NCI-H524 (cell line): ENCODE measurements at places on chromosomes 7 and 10.
A peak's percentile ranks its signal among the peaks of the same experiment; 100 is the strongest.

DNA sequence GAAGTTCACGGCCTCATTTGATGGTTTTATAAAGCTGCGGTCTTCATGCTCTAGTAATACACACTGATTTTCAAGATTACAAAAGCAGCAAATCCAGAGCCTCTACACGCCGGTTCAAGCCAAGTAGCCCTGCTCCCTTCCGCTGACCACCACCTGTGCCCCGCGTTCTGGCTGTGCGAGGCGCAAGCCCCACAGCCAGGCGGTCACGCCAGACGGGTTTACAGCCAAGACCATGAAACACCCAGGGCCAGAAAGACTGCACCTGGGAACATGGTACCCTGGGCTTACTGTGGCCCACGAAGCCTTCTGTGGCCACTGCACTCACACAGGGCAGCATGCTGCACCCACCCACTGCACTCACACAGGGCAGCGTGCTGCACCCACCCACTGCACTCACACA is 33.6 kb downstream of the GPER1 start:
- DNase-seq, result no peak

GRCh38 chr7:42471573-42472174 is 234.7 kb upstream of the GLI3 start:
- DNase-seq, result no peak

GRCh38 chr10:89134963-89135362 is 72.2 kb downstream of the CH25H start:
- DNase-seq, result no peak

DNA sequence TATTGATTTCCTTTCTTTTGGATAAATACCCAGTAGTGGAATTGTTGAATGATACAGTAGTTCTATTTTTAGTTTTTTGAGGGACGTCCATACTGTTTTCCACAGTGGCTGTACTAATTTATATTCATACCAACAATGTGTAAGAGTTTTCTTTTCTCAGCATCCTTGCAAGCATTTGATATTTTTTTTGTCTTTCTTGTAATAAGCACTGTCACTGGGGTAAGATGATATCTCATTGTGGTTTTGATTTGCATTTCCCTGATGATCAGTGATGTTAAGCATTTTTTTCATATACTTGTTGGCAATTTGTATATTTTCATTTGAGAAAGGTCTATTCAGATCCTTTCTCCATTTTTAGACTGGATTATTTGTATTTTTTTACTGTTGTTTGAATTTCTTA is 308.7 kb downstream of the PTEN start:
- no peak for DNase-seq

- DNase-seq, result no peak
Measured at GRCh38 chr10:98224996-98225395, 43.0 kb downstream of the LOXL4 start.

DNA sequence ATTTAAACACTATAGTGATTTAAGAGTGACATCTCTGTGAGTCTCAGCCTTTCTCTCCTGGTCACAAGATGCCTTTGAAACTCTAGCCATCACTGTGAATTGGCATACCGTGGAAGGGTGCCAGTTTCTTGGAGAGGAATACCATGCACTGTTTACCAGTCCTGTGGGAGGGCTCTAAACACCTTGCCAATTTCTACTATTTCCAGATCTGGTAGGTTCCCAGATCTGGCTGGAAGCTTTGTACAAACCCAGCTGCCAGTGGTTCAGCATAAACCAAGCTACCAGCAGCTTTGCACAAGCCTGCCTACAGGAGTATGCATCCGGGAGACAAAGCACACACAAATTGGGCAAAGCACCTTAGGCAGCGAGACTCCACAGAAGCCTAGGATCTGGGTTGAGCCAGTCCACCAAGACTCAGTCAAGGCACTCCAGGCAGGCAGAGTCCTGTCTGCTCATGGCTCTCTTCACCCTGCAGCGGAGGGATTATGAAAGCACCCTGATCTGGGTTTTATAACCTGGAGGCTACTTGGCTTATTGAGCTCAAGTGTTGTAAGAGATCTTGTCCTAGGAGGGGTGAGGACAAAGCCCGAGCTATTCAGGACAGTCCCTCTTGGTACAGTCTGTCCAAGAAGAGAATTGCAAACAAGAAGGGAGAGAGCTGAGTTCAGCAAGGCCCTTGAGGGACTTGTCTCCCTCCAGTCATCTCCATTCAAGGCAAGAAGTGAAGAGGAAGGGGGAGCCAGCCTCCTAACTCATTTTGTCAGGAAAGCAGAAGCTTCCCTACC is 23.6 kb downstream of the MCM10 start:
- DNase-seq, result no peak

- DNase-seq, result no peak
Measured at GRCh38 chr7:107889992-107890391, 991 bp upstream of the DLD start.

GRCh38 chr10:95392681-95393164 is 101.9 kb upstream of the PDLIM1 start:
- no peak for DNase-seq

DNA sequence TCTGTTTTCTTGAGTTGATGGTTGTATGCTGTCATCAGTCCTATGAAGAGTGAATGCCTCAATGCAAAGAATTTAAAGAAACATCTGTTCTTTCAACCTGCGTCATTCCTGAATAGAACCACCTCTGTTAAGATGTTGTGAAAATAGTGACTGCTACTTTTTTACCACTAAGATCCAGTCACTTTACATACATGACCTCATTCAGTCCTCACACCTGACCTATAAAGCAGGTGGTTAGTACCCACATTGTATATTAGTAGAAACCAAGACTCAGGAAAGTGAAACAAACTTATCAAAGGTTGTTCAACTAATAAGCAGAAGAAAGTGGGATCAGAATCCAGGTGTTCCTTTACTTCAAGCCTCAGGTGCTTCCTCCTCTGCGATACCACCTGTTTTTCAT is 64.8 kb downstream of the ITGB8 start:
- DNase-seq, result no peak

GRCh38 chr7:29854257-29854938 is 48.1 kb downstream of the WIPF3 start:
- no peak for DNase-seq

DNA sequence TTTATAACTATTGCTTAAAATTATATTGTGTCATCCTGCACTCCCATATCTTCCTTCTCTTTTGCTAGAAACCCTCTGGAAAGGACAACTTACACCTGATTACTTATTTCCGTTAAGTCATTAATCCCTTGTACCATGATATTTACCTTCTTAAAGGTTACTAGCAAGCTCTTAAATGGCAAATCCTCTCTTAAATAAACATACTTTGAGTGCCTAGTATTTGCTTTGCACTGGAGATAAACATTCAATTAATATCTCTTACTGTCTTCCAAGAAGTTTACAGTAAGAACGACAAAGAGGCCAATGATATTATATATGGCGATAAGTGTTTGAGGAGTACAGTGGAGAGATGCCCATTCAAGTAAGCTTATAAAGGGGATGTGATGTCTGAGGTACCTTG is 278.3 kb downstream of the HGF start:
- DNase-seq, result no peak

- DNase-seq, result no peak
Measured at GRCh38 chr7:114711241-114711640, 210.7 kb upstream of the MDFIC start.

DNA sequence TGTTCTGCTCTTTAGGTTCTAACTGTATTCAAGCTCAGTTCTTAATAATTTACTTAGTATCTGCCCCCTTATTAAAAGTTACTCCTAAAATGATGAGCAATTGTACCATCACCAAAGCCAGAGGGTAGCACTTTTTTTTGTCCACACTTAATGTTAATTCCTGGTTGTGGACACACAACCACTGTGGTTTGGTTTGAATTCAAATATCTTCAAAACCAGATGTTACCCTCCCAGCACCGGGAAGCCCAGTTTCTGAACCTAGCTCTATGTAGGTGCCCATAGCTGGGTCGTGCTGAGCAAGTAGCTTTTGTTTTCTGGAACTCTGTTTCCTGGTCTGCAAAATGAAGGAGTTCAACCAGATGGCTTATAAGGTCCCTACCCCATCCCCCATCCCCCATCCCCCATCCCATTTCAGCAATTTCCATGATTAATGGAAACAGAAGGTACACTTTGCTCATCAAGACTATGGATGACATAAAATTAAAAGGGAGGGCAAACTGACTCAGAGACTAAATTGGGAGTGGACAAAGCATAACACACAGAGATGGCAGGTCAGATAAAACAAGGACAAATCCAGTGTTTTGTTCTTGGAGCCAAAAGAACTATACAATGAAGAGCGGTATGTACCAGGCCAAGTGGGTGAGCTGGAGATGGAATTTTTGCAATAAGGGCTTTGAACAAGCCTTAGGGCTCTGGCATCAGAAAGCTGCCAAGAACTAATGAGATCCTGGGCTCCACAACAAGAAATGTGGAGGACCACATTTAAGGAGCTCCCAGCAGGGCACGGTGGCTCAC is 56.7 kb downstream of the DLG5 start:
- DNase-seq, result no peak

- no peak for DNase-seq
Measured at GRCh38 chr7:93407239-93407638, 167.3 kb downstream of the CALCR start.

GRCh38 chr7:155568842-155569494 is 22.6 kb upstream of the CNPY1 start:
- no peak for DNase-seq

DNA sequence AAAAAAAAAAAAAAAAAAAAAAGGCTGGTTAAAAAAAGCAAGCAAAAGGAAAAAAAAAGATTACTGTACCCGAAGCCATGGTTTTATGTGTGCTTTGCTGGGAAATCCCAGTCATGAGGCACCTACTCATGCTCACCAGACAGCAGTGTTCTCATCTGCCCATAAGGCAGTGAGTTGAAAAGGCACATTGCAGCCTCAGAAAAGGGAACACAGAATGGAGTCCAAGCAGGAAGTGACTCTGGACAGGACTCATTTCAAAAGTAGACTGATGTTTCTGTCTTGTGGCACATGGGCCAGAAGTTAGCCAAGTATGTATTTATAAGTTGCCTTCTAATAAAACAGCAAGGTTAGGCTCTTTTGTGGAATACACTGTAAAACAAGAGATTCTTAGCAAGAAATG is 40.2 kb downstream of the PDSS1 start:
- no peak for DNase-seq

GRCh38 chr7:75735581-75736350 is 3.0 kb downstream of the HIP1 start:
- no peak for DNase-seq

DNA sequence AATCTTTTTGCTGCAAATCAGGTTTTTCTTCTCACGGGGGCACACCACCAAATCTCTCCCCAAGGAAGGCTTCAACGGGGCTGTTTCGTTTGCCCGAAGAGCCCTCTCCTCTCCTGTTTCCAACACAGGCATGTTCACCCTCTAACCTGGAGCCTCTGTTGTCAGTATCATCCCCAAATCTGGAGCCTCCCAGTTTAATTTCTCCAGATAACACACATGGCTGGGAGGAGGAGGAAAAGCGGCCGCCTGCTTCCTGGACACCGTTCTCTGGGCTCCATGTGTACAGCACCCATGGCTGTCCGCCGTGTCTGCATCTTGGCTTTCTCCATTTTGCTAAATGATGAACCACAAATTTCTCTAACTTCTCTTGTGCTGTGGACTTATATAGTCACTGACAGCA is 214.5 kb downstream of the DIP2C start:
- DNase-seq, result no peak

DNA sequence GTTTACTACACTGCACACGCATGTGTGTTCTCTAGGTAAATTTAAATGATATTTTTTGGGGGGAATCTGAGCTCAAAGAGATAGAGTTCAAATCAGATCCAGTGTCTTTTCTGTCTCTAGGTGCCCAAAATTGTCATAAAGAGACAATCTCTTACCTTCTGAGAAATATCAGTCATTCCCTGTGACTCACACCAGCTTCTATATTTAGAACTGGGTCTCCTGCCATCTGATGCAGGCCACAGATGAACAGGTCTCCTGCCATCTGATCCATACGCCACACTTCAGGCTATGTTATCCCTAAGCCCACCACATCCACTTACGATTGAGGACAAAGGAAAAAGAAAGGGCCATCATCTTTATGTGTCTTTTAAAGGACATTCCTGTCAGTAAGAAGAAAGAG is 136.3 kb upstream of the LAMB4 start:
- DNase-seq, result no peak

DNA sequence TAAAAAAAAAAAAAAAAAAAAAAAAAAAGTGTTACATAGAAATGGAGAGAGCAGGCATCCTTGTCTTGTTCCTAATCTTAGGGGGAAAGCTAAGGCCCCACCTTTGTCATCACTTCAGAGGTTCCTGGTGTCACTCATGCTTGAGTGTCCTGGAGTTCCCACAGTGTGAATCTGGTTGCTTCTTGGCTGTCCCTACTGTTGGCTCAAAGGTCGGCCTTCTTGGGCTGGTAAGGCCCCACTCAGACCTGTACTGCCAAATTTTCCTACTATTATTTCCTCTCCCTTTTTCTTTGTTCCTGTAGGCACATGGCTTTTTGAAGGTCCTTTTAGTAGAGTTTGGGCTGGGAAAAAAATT is 21.5 kb downstream of the OPTN start:
- no peak for DNase-seq

GRCh38 chr10:100985336-100985735 is 2.0 kb downstream of the MRPL43 start:
- no peak for DNase-seq

DNA sequence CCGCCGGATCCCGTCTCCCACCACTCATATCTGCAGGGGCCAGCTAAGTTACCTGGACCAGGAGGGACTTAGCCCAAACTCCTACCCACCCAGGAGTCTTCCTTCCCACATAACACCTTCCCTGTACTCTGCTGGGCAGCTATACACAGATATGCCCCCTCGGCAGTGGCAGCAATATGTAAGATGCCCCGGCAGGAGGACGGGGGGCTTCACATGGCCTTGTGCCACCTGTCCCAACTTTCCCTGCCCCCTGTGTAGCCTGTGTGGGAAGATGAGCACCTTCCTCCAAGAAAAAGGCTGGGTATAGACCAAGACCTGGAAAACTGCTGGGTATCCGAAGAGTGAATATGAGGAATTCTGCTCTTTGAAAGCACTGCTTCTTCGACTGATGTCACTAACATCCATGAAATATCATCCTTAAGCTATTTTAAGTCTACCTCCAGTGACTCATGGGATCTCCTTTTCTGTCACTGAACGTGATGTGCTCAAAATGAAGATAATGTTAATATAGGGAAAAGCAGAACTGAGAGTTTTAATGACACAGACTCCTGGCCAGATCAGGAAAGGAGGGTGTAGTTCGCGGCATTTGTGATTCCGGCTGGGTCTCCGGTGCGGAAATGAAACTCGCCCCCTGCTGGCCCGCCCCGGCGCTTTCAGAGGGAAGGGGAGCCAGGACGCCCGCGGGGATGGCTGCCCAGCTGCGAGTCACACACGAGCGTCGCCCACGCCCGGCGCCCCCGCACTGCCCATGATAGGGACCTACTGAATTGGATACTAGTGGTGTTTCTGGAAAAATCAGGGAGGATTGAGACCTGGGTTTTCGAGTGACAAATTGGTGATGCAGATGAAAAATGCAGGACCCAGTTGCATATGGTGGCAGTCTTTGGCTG is 256.9 kb upstream of the NFE2L3 start:
- peak; percentile 21 for DNase-seq

- no peak for DNase-seq
Measured at GRCh38 chr7:110170841-110171240, 920.1 kb upstream of the LRRN3 start.

- DNase-seq, result peak; percentile 67
Measured at GRCh38 chr10:5889624-5890451, at the start of the genes ANKRD16 and FBH1. TSS of gene ANKRD16 (minus strand) at chr10:5889893. CDS start at chr10:5889354, 539 bp downstream. TSS of gene FBH1 (plus strand) at chr10:5890243. CDS start at chr10:5890346, 103 bp downstream.

GRCh38 chr10:64977915-64978314 is 1456.7 kb downstream of the REEP3 start:
- peak; percentile 1 for DNase-seq
